ENCODE measurements at places on chromosomes 2 and 18. TPM values are rescaled to one million over a fixed set of nuclear protein-coding genes. Genes with fewer than 3 reads are reported as not detected.

DNA sequence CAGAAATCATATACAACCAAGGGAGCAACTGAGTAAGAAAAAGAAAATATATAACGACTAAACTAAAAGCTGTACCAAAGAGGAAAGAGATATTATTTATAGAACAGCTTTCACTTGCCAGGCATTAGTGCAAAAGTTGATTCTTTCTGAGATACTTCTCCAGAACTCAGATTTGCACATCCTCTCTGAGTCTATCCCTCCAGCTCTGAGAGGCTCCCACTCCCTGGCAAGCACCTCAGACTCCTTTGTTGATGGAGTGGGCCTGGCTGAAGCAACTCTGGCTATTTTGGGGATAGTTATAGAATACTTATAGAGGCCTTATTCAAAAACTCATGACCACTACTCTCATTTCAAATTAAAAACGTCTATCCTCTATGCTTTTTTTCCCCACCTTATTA lies 501.6 kb upstream of the TNP1 start:
- no peak for DNase-seq

DNA sequence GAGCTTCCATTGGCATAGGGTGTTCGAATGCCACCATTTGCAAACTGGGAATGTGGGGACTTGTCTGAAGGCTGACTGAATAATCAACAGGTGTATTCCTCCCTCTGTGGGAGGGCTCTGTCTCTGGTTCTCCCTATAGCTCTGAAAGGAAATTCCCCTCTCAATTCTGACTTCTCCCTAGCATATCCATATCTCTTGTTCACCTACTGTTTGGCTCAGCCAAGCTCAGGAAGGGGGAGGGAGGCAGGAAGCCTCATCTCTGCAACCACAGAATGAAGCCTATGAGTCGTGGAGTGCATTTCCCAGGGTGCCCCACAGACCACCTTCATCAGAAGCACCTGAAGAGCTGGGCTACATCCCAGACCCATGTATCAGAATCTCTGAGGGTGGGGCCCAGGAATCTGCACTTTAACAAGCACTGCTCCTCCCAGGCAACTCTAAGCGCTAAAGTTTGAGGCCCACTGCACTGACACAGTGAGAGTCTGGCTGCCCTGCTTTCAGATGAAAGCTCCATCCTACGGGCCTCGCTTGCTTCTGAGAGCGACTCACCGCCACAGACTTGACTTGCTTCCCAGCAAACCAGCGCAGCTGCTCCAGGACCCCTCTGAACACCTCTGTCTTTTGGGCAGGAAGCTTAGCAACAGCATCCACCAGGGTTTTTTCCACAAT lies 32.0 kb downstream of the XDH start:
- DNase-seq: no peak

GRCh38 chr18:28365411-28365831 lies 188.5 kb upstream of the CDH2 start:
- DNase-seq: no peak

The SP140 gene
- not detected for total RNA-seq

GRCh38 chr2:181077128-181077709 lies 96.8 kb downstream of the UBE2E3 start:
- peak; percentile 36 for DNase-seq
